ENCODE measurements at places on chromosomes 11 and 22. TPM values are rescaled to one million over a fixed set of nuclear protein-coding genes. Genes with fewer than 3 reads are reported as not detected.
A peak's percentile ranks its signal among the peaks of the same experiment; 100 is the strongest.

The MDK gene
- total RNA-seq: 11.9 TPM

DNA sequence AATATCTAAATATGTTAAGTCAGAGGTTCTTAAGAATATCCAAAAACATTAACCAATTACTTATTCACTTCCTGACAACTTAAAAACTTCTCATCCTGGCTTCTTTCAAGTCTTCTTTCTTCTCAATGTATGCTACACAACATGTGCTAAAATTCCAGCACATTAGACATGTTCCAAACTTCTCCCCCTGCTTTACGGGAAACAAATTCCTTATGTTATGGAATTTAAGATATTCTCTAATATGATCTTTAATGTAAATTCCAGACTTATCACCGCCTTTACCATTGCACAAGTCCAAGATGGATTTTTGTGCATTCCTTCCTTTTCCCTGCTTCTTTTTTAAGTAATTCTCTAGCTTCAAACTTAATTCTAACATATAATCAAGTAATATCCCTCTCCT, 964.5 kb upstream of the CHORDC1 start:
- H3K27ac ChIP-seq: no peak overlapping the region
- no peaks in the 10 kb centered on the region for H3K36me3 ChIP-seq
- no peaks in the 10 kb centered on the region for H3K27me3 ChIP-seq
- DNase-seq: no peak
- H3K4me1 ChIP-seq: no peaks in the 10 kb centered on the region
- no peak overlapping the region for H3K4me3 ChIP-seq

GRCh38 chr11:70315716-70316115, 45.2 kb downstream of the PPFIA1 start:
- H3K36me3 ChIP-seq: peaks cover 3% of the 10 kb centered on the region
- H3K4me1 ChIP-seq: peaks cover 17% of the 10 kb centered on the region
- H3K27me3 ChIP-seq: no peaks in the 10 kb centered on the region
- no peak for DNase-seq

GRCh38 chr11:64447831-64448598, 89.1 kb downstream of the RPS6KA4 start:
- no peak for DNase-seq
- H3K4me1 ChIP-seq: peaks cover 16% of the 10 kb centered on the region
- peak overlapping the region; percentile 85 for H3K4me3 ChIP-seq
- H3K27ac ChIP-seq: no peak overlapping the region

DNA sequence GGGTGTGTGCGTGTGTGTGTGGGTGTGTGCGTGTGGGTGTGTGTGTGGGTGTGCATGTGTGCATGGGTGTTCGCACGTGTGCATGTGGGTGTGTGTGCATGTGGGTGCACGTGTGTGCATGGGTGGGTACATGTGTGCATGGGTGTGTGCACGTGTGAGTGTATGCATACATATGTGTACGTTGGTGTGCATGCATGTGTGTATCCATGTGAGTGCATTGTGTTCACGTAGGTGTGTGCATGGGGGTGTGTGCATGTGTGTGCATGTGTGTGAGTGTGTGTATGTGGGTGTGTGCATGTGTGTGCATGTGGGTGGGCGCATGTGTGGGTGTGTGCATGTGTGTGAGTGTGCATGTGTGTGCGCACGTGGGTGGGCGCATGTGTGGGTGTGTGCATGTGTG, 19.9 kb upstream of the APOBEC3A start:
- H3K36me3 ChIP-seq: no peaks in the 10 kb centered on the region
- DNase-seq: no peak
- no peak overlapping the region for H3K27ac ChIP-seq
- no peak overlapping the region for H3K4me3 ChIP-seq
- peaks cover 52% of the 10 kb centered on the region for H3K27me3 ChIP-seq
- H3K4me1 ChIP-seq: peaks cover 25% of the 10 kb centered on the region

The TSSK2 gene
- not detected for total RNA-seq

- H3K4me1 ChIP-seq: no peaks in the 10 kb centered on the region
- DNase-seq: no peak
- no peak overlapping the region for H3K27ac ChIP-seq
- no peak overlapping the region for H3K4me3 ChIP-seq
- no peaks in the 10 kb centered on the region for H3K36me3 ChIP-seq
- H3K27me3 ChIP-seq: peaks cover 5% of the 10 kb centered on the region
These were observed 16.0 kb upstream of the SMIM35 start for GRCh38 chr11:118102721-118103261.

GRCh38 chr11:64569300-64569970, 21.6 kb upstream of the SLC22A12 start:
- H3K36me3 ChIP-seq: no peaks in the 10 kb centered on the region
- H3K4me1 ChIP-seq: no peaks in the 10 kb centered on the region
- no peak overlapping the region for H3K27ac ChIP-seq
- DNase-seq: no peak

DNA sequence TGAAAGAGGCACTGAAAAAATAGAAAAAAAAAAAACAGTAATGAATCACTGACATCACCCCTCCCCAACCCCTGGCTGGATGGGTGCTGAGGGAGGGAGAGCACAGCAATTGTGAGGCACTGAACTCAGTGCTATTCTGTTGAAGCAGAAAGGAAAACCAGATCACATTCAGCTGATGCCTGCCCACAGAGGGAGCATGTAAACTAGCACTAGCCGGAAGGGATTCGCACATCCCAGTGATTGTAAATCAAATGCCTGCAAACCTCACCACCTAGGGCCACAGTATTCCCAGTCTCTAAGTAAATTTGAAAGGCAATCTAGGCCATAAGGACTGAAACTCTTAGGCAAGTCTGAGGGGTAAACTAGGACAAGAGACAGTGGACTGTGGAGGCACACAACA, 772.0 kb upstream of the CCDC179 start:
- H3K4me3 ChIP-seq: no peak overlapping the region
- H3K27me3 ChIP-seq: no peaks in the 10 kb centered on the region
- no peak for DNase-seq
- no peaks in the 10 kb centered on the region for H3K36me3 ChIP-seq

DNA sequence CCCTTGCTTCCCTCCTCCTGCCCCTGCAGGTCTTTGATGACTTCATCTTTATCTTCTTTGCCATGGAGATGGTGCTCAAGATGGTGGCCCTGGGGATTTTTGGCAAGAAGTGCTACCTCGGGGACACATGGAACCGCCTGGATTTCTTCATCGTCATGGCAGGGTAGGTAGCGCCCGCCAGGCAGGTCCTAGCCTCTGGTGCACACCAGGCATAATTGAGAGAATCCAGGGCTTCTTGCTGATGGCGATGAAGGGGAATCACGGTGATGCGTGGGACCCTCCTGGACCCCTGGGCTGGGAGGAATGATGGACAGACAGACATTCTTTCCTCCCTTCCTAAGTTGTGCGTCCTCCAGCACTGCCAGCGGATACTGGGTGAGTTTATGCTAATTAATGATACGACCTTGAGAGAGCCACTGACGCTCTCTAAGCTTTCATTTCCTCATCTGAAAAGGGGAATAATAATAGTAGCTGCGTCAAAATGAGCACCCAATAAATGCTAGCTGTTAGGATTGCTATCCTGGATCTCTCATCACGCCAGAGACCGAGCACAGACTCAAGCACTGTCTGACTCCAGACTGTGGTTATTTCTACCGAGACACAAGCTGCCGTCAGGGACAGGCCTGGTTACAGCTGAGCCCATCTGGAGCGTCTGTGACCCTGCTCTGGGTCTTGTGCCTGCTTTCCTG, 30.1 kb downstream of the CACNA1I start:
- H3K27me3 ChIP-seq: peaks cover 11% of the 10 kb centered on the region
- no peak for DNase-seq
- H3K36me3 ChIP-seq: peaks cover 3% of the 10 kb centered on the region
- peaks cover 27% of the 10 kb centered on the region for H3K4me1 ChIP-seq
- no peak overlapping the region for H3K27ac ChIP-seq
- H3K4me3 ChIP-seq: no peak overlapping the region

- H3K4me1 ChIP-seq: peaks cover 34% of the 10 kb centered on the region
- DNase-seq: no peak
- no peaks in the 10 kb centered on the region for H3K27me3 ChIP-seq
- H3K36me3 ChIP-seq: peaks cover 2% of the 10 kb centered on the region
- no peak overlapping the region for H3K27ac ChIP-seq
These were observed 3.6 kb upstream of the ZDHHC8 start for GRCh38 chr22:20127869-20128618.

The APOL5 gene
- not detected for total RNA-seq

GRCh38 chr11:28009996-28010395, 98.0 kb downstream of the KIF18A start:
- no peaks in the 10 kb centered on the region for H3K4me1 ChIP-seq
- no peaks in the 10 kb centered on the region for H3K27me3 ChIP-seq
- no peak overlapping the region for H3K27ac ChIP-seq
- no peak overlapping the region for H3K4me3 ChIP-seq
- no peaks in the 10 kb centered on the region for H3K36me3 ChIP-seq
- no peak for DNase-seq

DNA sequence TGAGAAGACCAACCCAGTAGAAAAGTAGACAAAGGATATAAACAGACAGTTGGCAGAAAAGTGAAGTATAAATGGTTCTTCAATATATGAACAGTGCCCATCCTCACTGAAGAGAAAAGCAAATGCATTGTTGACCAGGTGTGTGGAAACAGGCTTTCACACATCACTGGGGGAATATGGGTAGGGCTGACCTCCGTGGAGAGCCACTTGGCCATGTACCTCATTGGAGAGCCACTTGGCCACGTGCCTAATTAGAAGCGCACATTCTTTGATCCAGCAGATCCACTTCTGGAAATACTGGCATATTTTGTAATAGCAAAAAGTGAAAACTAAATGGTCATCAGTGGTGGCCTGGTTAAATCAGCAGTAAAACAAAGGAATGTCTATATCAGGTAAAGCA, 43.2 kb downstream of the PPP6R3 start:
- H3K4me1 ChIP-seq: peaks cover 79% of the 10 kb centered on the region
- H3K36me3 ChIP-seq: peaks cover 3% of the 10 kb centered on the region
- H3K4me3 ChIP-seq: no peak overlapping the region
- H3K27me3 ChIP-seq: no peaks in the 10 kb centered on the region
- DNase-seq: no peak

- DNase-seq: no peak
- H3K36me3 ChIP-seq: no peaks in the 10 kb centered on the region
- H3K4me3 ChIP-seq: no peak overlapping the region
- no peaks in the 10 kb centered on the region for H3K4me1 ChIP-seq
- H3K27me3 ChIP-seq: peaks cover 1% of the 10 kb centered on the region
- no peak overlapping the region for H3K27ac ChIP-seq
These were observed 6.3 kb downstream of the NOX4 start for GRCh38 chr11:89484896-89485295.

The HBB gene
- total RNA-seq: not detected

DNA sequence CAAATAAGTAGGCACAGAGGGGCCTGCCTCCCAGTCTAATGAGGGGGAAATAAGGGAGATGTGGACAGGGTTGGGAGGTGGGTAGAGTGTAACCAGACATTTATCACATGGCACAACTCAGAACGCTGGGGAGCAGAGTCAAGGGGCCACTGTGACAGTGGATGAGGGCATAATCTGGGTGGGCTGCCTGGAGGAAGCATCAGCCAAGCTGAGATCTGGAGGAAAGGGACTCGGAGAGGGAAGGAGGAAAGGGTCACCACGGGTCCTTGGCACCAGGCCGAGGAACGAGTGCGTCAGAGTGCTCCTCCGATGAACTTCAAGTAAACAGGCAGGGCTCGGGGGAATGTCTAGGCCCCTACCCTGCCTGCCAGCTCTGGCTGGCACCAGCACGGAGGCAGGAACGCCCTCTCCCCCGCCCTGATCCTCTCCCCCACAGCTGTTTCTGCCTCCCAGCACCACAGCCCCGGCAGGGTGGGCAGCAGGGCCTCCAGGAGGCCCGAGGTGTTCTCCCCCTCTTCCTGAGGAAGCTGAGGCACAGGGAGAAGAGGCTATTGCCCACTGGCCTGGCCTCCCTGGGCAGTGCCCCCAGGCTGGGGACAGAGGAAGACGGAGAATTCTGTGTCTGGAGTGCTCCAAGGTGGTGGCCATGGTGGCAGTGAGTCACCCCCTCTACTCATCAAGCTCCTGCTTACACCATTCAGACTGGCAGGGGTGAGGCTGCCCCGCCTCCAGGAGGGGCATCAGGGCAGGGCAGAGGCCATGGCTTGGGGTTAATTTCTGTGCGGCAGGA, 4.2 kb downstream of the ALDH3B1 start:
- no peak for DNase-seq
- no peaks in the 10 kb centered on the region for H3K36me3 ChIP-seq

The HPS4 gene
- total RNA-seq: 50.5 TPM

The UBE4A gene
- total RNA-seq: 45.6 TPM

DNA sequence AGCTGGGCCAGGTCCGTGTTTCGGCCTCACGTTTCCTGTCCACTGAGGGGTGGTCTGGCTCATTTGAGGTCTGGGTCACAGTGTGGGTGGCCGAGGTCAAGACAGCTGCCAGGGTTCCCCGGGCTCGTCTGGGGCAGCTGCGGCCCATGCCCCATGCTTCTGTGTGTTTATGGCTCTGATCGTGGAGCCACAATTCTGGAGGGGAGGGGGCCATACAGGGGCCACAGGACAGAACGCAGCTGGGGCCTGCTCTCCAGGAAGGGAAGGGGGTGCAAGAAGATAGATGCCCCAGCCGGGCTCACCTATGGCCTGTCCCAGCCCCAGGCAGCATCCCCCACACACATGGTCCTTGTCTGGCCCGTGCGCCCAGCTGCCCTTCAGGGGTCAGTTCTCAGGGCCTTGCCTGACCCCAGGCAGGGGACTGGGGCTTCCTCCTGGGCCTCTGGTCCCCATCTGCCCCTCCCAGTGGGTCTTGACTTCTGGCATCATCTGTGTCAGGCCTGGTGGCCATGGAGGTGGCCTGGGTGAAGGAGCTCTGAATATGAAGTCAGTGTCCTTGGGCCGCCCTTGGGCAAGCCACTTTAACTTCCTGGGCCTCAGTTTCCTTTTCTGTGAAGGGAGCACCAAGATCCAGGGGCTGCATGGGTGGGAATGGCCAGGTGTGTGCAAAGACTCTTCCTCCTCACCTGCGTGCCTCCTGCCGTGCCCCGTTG, 8.4 kb downstream of the TSPAN32 start:
- H3K27me3 ChIP-seq: no peaks in the 10 kb centered on the region
- no peak for DNase-seq
- H3K4me1 ChIP-seq: peaks cover 12% of the 10 kb centered on the region
- H3K36me3 ChIP-seq: no peaks in the 10 kb centered on the region
